Activated naive CD8-positive, alpha-beta T cell treated with anti-CD3 and anti-CD28 coated beads for 36 hours (primary cell): ENCODE measurements at places on chromosomes 4 and X. TPM values are rescaled to one million over a fixed set of nuclear protein-coding genes. Genes with fewer than 3 reads are reported as not detected.

GRCh38 chr4:98996765-98997068, 1.2 kb downstream of the METAP1 start:
- no peak for DNase-seq

DNA sequence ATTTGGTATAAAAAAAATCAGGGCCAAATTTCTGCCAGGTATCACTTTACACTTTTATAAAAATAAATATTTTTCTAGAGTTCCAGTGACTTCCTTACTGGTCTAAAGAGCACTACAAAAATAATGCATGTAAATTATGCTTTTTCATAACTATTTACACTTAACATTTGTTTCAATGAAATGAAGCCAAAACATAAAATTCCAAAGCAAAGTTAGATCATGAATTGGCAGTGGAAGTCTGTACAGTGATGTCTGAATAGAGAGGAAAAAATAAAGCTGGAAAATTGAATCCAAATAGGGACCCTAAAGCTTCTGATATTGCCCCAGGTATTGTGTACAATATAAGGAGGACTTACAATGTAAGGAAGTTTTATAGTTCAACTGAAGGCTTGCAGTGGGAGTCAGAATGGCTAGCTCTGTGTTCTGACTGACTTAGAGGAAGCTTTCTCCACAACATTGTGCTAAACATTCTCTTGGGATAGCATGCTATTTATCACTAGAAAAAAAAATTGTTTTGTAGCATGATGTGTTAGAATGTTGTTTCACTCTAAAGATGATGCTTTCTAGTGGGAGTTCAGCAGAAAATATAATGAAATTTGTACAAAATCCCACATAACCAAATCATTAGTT, 288.2 kb upstream of the UGT8 start:
- DNase-seq = no peak

DNA sequence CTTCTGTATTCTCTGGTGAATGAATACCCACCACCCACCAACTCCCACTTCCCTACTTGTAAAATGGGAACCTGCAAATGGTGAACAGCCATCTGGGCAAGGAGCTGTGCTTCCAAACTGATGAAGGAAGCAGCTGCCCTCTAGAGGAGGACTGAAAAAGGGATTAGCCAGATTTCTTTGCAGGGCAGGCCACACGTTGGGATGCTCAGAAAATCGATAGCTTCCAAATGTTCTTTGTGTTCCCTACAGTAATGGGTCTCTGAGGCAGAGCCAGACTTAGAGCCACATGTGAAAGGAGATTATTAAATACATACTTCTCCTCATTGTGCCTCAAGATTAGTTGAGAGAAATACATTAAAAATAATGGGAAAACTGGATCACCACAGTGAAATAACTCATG, 39.3 kb upstream of the LPAR4 start:
- no peak for DNase-seq

DNA sequence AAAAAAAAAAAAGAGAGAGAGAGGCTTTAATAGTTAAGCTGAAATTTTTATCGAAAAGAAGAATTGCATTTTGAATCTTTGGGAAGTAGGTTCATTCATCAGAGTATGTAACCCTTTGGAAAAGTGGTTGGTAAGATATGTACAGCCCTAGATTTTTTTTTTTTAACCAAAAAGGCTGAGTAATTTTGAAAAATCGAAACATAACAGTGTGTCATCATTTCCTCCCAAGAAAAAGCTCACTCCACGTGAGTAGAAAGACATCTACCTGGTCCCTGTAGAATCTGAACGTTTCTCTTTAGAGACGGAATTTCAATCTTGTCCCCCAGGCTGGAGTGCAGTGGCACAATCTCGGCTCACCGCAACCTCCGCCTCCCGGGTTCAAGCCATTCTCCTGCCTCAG, 16.2 kb downstream of the SHOX start:
- DNase-seq = no peak

- no peak for DNase-seq
These were observed 18.5 kb upstream of the TET2 start for GRCh38 chr4:105128208-105128607.

DNA sequence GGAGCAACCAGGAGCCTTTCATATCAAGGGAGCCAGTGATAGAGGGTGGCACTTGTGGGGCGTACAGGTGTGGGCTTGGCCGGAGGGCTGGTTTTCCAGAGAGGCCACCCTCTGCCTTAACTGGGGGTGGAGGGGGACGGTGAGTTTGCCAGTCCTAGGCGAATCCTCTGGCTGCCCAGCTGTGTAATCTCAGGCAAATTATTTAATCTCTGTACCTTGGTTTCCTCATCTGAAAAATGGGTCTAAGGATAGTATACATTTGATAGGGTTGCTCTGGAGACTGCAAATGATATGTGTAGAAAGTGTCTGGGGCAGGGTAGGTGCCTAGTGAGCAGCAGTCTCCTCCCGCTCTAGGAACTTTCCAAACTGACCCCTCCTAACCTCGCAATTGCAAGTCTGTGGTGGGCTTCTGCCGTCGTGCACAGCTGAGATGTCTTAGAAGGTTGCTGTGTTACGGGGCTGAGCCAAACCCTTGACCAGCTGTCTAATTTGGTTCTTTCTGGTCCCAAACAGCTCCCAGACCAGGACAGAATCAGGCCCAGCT, 3.8 kb upstream of the CXCR3 start:
- DNase-seq = no peak

GABRB1 gene
- total RNA-seq = not detected

DNA sequence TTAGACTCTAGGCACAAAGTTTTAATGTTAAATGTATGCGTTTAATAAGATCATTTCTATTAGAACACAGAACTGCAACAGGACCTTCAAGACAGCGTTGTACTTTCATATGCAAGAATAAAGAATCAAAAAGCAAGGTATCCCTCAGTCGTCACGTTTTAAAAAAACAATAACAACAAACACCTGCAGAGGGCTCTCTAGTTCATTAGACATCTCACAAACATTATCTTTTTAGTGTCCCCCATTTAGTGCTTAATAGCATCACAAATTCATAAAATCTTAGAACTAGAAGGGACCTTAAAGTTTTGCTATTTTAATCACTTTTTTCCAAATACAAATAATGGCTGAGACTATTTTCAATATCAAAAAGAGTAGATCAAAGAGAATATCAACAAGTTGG, 236.6 kb downstream of the DCHS2 start:
- no peak for DNase-seq

- DNase-seq = no peak
These were observed 5.3 kb downstream of the PLXNB3 start for GRCh38 chrX:153769158-153769864.

DNA sequence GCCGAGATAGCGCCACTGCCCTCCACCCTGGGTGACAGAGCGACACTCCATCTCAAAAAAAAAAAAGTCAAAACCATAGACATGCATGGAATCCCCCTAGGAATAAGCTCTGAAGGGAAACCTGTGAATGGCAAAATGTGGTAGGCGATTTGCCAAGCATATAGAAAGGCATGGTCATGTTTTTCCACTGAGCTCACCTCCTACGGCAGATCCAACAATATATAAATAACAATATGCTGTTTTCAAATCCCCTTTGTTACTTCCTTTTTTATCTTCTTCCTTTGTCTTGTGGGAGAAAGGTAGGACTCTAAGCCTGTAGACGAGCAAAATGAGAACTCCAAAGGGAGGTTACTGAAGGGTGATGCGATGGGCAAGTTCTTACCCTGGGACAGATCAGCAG, 219.0 kb downstream of the PALLD start:
- no peak for DNase-seq

STOX2 gene
- total RNA-seq = not detected

DNA sequence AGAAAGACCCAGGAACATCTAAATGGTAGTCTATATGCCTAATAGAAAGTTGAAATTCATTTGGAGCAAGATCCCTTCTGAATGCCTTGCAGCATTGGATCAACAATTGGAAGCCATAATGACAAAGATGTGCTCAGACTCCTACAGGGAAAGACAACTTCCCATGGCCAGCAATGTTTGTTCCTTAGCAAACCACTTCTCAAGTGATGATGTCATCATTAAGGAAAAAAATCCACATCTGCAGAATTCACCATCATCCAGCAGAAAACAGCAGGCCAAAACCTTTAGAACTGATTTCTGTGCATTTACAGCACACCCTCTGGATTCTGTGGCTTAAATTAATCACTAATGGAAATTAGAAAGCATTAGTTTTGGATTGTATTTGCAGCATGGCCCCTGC, 82.4 kb upstream of the ZIC3 start:
- no peak for DNase-seq

GRCh38 chrX:111822191-111822590, 53.8 kb upstream of the TRPC5OS start:
- no peak for DNase-seq

FAT4 gene
- total RNA-seq = not detected

- DNase-seq = no peak
These were observed 217.3 kb downstream of the CHRDL1 start for GRCh38 chrX:110578270-110578669.

- DNase-seq = no peak
These were observed 39.6 kb downstream of the FGFBP1 start for GRCh38 chr4:15898902-15899301.

- no peak for DNase-seq
These were observed 187.7 kb upstream of the LNX1 start for GRCh38 chr4:53779025-53779424.

NPY2R gene
- total RNA-seq = not detected

DNA sequence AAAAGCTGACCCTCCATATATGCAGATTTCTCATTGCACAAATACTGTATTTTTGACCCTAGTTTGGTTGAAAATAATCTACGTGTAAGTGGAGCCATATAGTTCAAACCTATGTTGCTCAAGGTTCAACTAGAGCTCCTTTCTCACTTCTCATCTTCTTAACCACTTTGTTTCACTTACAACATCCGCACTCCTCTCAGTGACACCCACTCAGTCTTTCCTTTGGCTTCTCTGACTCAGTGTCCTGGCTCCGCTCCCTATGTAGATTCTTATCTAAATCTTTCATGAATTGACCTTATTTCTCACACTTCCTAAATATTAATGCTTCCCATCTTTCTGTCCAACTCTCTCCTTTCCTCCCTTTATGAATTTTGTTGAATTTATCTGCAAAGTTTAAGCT, 32.9 kb upstream of the DKK2 start:
- no peak for DNase-seq

- no peak for DNase-seq
These were observed 340.0 kb downstream of the DCAF12L2 start for GRCh38 chrX:125826080-125826479.

DNA sequence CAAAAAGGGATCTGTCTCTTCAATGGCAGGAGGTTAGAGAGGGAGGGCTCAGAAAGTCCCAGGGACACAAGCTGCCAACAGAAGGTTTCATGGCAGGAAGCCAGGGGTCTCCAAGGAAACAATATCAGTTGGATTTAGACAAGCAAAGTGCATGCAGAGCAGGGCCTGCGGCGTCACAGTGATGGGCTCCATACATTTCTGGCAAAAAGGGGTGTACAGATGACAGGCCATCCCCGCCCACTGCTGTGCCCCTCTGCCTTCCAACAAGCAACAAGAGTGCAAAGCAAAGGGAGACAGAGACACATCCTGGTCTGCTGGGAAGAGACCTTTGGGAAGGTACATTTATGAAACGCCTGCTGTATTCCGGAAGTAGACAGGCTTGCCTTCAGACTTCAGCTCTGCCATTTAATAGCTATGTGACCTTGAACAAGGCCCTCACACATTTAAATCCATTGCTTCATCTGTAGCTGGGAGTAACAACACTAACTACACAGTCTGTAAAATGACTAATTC, 121.2 kb downstream of the AFAP1 start:
- no peak for DNase-seq

DNA sequence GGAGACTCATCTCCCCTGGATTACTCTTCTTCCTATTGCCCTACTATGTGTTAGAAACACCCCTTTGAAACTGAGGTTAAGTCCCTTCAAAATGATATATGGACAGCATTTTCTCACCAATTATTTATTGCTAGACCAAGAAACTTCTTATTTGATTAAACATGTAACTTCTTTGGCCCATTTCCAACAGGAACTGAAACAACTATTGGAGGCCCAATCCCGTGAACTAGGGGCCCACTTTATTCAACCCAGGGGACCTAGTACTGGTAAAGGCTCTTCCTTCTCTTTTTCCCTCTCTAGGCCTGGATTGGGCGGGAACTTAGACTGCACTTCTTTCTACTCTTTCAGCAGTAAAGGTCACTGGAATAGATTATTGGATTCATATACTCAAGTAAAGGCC, 16.7 kb upstream of the COL25A1 start:
- no peak for DNase-seq

DNA sequence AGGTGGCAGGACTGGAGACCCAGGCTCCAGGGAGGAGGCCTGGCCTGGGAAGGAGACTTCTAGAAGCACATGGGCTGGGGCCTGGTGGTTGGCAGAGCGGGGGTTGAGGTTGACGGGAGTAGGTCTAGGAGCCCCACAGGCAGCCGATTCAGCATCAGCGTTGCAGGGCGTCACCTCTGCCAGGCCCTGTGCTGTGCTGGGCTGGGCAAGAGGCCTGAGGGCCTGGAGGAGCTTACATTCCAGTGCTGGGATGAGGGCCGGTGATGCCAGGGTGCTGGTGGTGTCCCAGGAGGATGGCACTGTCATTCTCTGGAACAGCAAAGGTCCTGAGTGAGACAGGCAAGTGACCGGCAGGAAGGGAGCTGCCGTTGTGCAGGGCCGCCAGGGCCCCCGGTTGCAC, 76.6 kb downstream of the SORCS2 start:
- no peak for DNase-seq

GRCh38 chrX:38066934-38067333, 60.6 kb downstream of the SYTL5 start:
- DNase-seq = no peak

DNA sequence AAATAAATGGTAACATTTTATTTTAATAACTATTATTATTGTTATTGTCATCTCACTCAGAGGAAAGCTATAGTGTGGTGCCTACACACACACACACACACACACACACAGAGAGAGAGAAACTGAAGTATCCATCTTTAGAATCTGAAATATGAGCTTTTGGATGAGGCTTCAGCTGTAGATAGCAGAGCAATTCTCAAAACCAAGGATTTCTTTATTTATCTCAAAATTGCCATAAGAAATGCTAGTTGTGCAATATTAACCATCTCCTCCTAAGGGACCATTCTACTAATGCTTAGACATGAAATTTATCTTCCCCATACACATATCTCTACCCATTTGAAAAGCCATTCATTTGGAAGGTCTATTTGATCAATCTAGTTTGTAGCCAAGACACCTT, 50.1 kb upstream of the SGMS2 start:
- no peak for DNase-seq
